ENCODE measurements at places on chromosomes 16 and 17. TPM values are rescaled to one million over a fixed set of nuclear protein-coding genes. Genes with fewer than 3 reads are reported as not detected.
A peak's percentile ranks its signal among the peaks of the same experiment; 100 is the strongest.

The CCT6B gene
- 11.9 TPM for total RNA-seq

The PITPNM3 gene
- total RNA-seq: 5.3 TPM

The TM4SF5 gene
- total RNA-seq: not detected

DNA sequence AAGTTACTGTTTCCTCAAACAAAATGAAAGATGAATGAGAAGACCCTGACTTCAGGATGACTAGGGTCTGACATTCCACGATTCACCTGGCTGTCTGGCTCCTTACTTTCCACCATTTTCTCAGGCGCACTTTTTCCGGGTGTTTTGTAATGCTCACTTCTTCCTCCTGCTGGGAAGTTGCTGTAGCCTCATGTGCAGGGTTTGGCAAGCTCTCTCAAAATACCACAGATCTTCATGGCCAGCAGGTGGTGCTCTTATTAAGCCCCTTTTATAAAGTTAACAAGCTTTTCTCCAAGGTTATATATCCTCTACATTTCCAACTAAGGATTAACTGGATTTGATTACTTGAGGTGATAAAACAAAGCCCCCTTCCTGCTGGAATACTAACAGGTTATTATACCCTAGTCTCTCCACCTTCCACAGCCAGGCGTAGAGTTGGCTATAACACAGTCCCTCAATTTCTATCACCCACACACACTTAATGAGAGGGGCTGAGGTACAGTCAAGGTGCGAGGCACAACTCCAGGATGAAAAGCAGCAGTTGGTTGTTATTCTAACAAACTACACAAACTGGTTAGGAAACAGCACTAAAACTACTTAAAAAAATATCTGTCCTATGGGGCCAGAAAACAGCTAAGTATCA, 45.4 kb downstream of the STH start:
- DNase-seq: peak; percentile 92
- no peak overlapping the region for H3K4me3 ChIP-seq
- H3K27ac ChIP-seq: peak overlapping the region; percentile 22
- no peaks in the 10 kb centered on the region for H3K36me3 ChIP-seq
- peaks cover 3% of the 10 kb centered on the region for H3K4me1 ChIP-seq

GRCh38 chr17:21379080-21379711, 3.0 kb downstream of the KCNJ12 start:
- H3K36me3 ChIP-seq: no peaks in the 10 kb centered on the region
- no peaks in the 10 kb centered on the region for H3K27me3 ChIP-seq
- no peak overlapping the region for H3K27ac ChIP-seq
- H3K4me3 ChIP-seq: no peak overlapping the region

- H3K27me3 ChIP-seq: no peaks in the 10 kb centered on the region
- peaks cover 4% of the 10 kb centered on the region for H3K4me1 ChIP-seq
- H3K27ac ChIP-seq: no peak overlapping the region
- no peaks in the 10 kb centered on the region for H3K36me3 ChIP-seq
- DNase-seq: no peak
Observed at GRCh38 chr16:80971819-80972218, 34.9 kb downstream of the CMC2 start.

DNA sequence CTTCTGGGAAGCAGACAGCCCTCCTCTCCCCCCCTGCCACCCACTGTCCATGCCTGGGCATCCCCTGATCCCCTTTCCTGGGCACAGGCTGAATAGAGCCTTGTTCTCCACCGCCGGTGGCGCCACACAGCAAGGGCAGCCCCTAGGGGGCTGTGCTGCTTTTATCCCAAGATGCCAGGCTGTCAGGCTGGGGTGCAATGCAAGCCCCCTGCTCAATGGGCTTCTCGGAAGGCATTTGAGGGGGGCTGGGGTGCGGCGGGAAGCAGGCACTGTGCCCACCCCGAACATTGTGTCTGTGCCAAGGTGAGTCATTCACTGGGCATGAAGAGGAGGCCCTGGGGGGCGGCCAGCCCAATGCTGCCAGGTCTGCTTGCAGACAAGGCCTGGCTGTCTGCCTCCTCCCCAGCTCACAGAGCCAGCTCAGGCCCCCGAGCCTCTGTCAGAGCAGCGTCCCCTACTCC, 1.5 kb upstream of the GFAP start:
- no peak overlapping the region for H3K27ac ChIP-seq
- no peaks in the 10 kb centered on the region for H3K4me1 ChIP-seq
- H3K4me3 ChIP-seq: no peak overlapping the region
- H3K36me3 ChIP-seq: no peaks in the 10 kb centered on the region

- H3K27me3 ChIP-seq: no peaks in the 10 kb centered on the region
- no peak overlapping the region for H3K4me3 ChIP-seq
- no peak overlapping the region for H3K27ac ChIP-seq
- DNase-seq: no peak
- H3K4me1 ChIP-seq: no peaks in the 10 kb centered on the region
Observed at GRCh38 chr17:76593384-76593826, 7.7 kb upstream of the ST6GALNAC2 start.

DNA sequence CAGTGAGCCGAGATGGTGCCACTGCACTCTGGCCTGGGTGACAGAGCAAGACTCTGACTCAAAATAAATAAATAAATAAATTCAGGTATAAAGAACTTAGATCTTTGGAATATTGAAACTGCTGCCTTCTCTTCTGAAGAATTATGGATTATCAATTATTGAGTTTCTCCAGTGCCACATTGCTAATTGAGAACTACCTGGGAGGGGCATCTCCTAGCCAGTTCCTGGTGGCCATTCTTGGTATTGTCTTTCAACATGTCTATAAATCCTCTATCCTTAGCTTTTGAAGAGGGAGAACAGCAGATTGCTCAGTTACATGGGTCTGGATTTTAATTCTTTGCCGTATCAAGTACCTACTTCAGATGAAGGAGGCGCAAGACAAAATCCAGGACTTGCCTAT, 29.2 kb downstream of the CALCOCO2 start:
- H3K36me3 ChIP-seq: peaks cover 6% of the 10 kb centered on the region
- no peak overlapping the region for H3K4me3 ChIP-seq
- no peak overlapping the region for H3K27ac ChIP-seq
- DNase-seq: no peak
- H3K27me3 ChIP-seq: no peaks in the 10 kb centered on the region

- no peaks in the 10 kb centered on the region for H3K4me1 ChIP-seq
- H3K27ac ChIP-seq: no peak overlapping the region
- DNase-seq: no peak
- no peak overlapping the region for H3K4me3 ChIP-seq
- no peaks in the 10 kb centered on the region for H3K36me3 ChIP-seq
Observed at GRCh38 chr17:14919631-14920213, 345.4 kb downstream of the PMP22 start.

DNA sequence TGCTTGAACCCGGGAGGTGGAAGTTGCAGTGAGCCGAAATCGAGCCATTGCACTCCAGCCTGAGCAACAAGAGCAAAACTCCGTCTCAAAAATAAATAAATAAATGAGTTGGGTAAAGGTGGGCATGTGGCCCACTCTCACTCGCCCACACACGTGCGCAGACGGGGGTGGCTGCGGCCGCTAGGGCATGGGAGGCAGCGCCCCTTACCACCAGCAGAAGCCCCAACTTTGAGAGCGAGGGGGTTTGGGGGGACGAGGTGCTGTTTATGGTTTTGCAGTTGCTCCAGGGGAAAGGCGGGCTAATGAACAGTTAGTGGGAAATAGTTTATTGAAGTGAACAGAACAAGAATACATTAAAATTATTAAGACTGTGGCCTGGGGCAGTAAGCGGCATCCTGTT, 14.9 kb upstream of the RBFOX3 start:
- no peak overlapping the region for H3K4me3 ChIP-seq
- H3K27ac ChIP-seq: no peak overlapping the region
- DNase-seq: no peak
- no peaks in the 10 kb centered on the region for H3K36me3 ChIP-seq

DNA sequence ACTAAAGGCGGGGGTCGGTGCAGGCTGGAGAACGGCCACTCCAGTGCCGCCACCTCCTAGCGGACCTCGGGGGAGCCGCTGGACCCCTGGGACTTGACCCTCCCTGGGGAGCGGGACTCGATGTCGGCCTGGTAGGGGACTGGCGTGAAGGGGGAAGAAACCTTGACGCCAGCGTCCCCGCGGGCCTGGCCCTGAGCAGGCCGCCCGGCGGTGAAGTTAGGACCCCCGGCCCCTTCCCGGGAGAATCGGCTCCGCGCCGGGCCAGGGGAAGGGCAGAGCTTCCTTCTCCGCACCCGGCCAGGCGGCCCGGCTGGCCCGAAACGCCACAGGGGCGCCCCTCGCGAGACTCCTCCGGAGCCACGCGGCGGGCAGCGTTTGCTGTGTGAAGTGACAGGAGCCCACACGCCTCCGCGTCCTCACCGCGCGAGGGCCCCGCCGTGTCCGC, 389 bp downstream of the DUS1L start:
- peaks cover 20% of the 10 kb centered on the region for H3K4me1 ChIP-seq
- no peak for DNase-seq
- H3K27me3 ChIP-seq: no peaks in the 10 kb centered on the region
- peak overlapping the region; percentile 59 for H3K4me3 ChIP-seq
- peak overlapping the region; percentile 80 for H3K27ac ChIP-seq
- H3K36me3 ChIP-seq: peaks cover 3% of the 10 kb centered on the region

- peaks cover 1% of the 10 kb centered on the region for H3K27me3 ChIP-seq
- H3K27ac ChIP-seq: no peak overlapping the region
Observed at GRCh38 chr16:60091529-60091928, 1357.4 kb upstream of the GOT2 start.

- H3K36me3 ChIP-seq: no peaks in the 10 kb centered on the region
- no peak for DNase-seq
- H3K4me3 ChIP-seq: no peak overlapping the region
- H3K27me3 ChIP-seq: no peaks in the 10 kb centered on the region
- no peaks in the 10 kb centered on the region for H3K4me1 ChIP-seq
Observed at GRCh38 chr17:33438139-33438538, 145.0 kb upstream of the ASIC2 start.

DNA sequence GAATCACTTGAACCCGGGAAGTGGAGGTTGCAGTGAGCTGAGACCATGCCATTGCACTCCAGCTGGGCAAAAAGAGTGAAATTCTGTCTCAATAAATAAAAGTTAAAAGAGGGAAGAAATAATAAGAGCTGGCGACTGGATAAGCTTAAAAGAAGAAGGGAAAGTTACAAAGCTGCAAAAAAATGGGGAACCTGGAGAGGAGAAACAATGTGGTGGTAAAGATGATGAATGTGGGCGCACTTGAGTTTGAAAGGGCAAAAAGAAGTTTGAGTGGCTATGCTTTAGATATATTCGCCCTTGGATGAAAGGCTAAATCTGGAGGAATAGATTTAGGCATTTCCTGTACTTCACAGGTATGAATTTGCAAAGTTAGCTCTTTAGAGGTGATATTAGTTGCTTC, 53.0 kb upstream of the YPEL2 start:
- H3K27me3 ChIP-seq: no peaks in the 10 kb centered on the region
- no peaks in the 10 kb centered on the region for H3K4me1 ChIP-seq

DNA sequence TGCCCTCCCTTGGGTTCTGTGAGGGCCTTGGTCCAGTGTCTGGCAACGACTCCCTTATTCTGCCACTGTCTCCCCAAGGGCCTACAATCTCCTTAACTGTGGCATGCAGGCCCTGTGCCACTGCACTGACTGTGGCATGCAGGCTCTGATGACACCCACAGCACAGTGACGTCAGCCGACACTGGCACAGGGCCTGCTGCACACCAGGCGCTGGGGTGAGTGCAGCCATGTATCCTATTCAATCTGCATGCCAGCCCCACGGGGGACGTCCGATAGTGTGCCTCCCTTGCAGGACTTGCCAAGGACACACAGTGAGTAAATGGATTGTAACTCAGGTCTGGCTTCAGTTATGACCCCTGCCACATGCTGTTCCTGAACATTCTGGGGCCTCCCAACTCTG, 39.8 kb upstream of the RASD1 start:
- DNase-seq: peak; percentile 78
- H3K27me3 ChIP-seq: no peaks in the 10 kb centered on the region
- no peak overlapping the region for H3K4me3 ChIP-seq
- H3K36me3 ChIP-seq: no peaks in the 10 kb centered on the region
- peaks cover 28% of the 10 kb centered on the region for H3K4me1 ChIP-seq
- H3K27ac ChIP-seq: peak overlapping the region; percentile 86

- H3K36me3 ChIP-seq: no peaks in the 10 kb centered on the region
- no peaks in the 10 kb centered on the region for H3K27me3 ChIP-seq
- no peaks in the 10 kb centered on the region for H3K4me1 ChIP-seq
Observed at GRCh38 chr17:55895112-55895759, 144.4 kb downstream of the PCTP start.

All from prostate gland (tissue), 2 donors.